ENCODE measurements at places on chromosomes 11 and 22.

DNA sequence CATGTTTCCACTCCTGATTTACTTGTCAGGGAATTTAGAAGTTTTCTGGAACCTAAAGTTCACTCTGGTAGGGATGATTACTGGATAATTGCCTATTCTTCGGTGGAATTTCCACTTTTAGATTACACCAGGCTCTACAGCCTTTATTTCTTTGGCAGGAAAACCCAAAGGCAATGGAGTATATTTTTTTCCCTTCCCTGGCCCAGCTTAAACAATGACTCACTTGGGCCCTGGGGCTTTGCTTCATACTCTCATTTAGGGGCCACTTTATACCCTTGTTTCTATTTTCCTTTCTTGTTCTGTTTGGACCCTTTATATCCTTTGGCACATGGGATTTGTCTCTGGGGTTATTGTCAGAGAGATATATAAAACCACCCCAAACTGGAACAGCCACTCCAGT lies 114.7 kb downstream of the CSTPP1 start:
- no peaks in the 10 kb centered on the region for H3K27me3 ChIP-seq
- no peak for DNase-seq
- no peak overlapping the region for H3K4me3 ChIP-seq
- no peaks in the 10 kb centered on the region for H3K36me3 ChIP-seq

DNA sequence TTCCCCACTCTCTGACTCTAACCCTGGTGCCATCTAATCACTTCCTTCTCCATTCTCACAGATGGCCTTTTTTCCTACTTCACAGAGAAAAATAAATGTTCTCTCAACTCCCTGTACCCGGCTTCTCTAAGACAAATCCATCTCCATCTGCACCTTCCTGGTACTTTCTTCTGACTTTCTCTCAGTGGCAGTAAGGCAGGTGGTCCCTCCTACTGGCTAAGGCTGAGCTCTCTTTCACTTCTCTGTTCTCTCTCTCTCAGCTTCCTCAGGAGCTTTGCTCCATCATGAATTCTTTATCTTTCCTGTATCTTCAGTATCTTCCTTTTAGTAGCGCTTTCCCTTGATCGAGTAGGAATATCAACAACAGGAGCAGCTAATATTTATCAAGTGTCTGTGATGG lies 421.6 kb downstream of the TMEM135 start:
- H3K4me1 ChIP-seq = no peaks in the 10 kb centered on the region
- no peaks in the 10 kb centered on the region for H3K36me3 ChIP-seq
- H3K4me3 ChIP-seq = no peak overlapping the region
- no peak for DNase-seq
- no peaks in the 10 kb centered on the region for H3K27me3 ChIP-seq
- no peak overlapping the region for H3K27ac ChIP-seq

DNA sequence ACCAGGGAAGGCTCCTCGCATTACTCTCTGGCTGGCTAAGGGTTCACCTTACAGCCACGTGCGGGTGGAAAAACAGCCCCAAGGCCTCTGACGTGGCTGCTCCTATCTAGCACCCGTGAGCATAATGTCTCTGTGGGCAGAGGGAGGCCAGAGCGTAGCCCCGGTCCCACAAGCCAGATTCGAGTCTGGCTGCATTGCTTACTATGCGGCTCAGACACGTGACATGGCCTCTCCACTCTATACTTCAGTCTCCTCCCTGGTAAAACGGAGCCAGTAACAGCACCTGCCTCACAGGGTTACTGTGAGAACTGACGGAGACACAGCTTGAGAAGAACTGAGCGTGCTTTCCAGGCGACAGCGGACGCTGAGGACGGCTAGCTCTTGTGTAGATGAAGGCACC lies 105.8 kb upstream of the BID start:
- H3K36me3 ChIP-seq = peaks cover 61% of the 10 kb centered on the region
- H3K27me3 ChIP-seq = no peaks in the 10 kb centered on the region
- no peaks in the 10 kb centered on the region for H3K4me1 ChIP-seq
- no peak overlapping the region for H3K4me3 ChIP-seq
- H3K27ac ChIP-seq = no peak overlapping the region

GRCh38 chr22:25137577-25138525 lies 61.8 kb upstream of the CRYBB3 start:
- DNase-seq = no peak
- no peak overlapping the region for H3K27ac ChIP-seq
- peaks cover 45% of the 10 kb centered on the region for H3K4me1 ChIP-seq
- H3K27me3 ChIP-seq = no peaks in the 10 kb centered on the region
- no peaks in the 10 kb centered on the region for H3K36me3 ChIP-seq

DNA sequence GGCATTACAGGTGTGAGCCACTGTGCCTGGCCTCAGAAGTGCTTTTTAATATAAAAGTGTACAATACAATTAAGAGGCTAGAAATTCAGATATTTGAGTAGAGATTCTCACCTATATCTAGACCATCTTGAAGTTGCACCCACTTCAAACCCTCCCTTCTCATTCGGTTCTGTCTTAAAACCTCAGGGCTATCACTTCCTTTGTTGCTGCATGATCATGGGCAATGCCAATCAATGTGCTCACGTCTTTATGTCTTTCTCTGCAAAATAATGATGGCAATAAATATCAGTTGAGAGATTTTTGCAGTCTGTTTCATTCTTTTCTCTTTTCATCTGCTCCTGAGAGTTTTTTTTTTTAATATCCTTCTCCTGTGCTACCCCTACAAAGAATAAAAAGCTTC lies 9.3 kb upstream of the NUP160 start:
- no peak overlapping the region for H3K27ac ChIP-seq
- H3K4me1 ChIP-seq = peaks cover 11% of the 10 kb centered on the region
- no peaks in the 10 kb centered on the region for H3K27me3 ChIP-seq

DNA sequence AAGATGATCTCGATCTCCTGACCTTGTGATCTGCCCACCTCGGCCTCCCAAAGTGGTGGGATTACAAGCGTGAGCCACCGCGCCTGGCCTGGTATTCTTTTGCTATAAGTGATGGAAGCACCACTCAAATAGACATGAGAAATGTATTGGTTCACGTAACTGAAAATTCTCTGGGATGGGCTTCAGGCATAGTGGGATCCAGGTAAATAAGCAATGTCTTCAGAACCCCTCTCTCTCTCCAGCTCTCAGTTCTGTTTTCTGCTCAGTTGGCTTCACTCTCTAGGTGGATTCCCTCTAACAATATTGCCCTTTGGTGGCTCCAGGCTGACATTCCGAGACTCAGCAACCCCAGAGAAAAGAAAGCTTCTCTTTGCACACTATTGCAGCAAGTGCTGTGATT lies 889 bp upstream of the LHFPL7 start:
- H3K4me1 ChIP-seq = no peaks in the 10 kb centered on the region
- DNase-seq = no peak
- H3K4me3 ChIP-seq = no peak overlapping the region
- no peaks in the 10 kb centered on the region for H3K36me3 ChIP-seq

DNA sequence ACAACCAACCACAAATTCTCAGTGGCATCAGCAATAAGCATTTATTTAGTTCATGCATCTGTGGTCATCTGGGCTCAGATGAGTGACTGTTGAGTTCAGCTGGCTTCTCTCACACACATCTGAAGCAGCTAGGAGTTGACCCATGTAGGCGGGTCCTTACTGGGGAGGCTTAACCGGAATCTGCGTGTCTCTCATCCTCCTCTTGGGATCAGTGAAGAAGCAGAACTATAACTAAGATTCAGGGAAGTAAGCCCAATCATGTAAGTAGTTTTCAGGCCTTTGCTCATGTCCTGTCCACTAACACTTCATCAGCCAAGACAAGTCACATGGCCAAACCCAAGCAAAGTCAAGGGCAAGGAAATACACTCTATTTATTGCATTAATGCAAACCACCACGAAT lies 236.2 kb downstream of the C11orf87 start:
- no peak overlapping the region for H3K27ac ChIP-seq
- H3K4me3 ChIP-seq = no peak overlapping the region
- H3K36me3 ChIP-seq = no peaks in the 10 kb centered on the region
- no peaks in the 10 kb centered on the region for H3K27me3 ChIP-seq
- no peaks in the 10 kb centered on the region for H3K4me1 ChIP-seq

DNA sequence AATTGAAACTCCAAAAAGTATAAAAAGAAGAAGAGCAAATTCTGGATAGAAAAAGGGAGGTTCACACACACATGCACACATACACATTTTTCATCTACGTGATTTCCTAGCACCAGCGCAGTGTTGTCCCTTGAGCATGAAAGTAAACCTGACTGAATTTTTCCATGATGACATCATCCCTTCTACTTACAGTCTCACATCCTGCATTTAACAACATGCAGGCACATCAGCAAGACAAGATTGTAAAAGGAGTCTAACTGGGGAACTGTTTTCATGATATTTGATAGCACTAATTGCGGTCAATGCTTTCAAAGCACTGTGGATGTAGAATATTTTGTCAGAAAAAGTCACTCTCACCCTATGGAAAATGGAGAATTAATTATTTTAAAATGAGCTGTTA lies 36.6 kb downstream of the GAS2 start:
- no peaks in the 10 kb centered on the region for H3K36me3 ChIP-seq
- H3K4me3 ChIP-seq = no peak overlapping the region
- no peak for DNase-seq
- no peak overlapping the region for H3K27ac ChIP-seq
- no peaks in the 10 kb centered on the region for H3K4me1 ChIP-seq
- no peaks in the 10 kb centered on the region for H3K27me3 ChIP-seq

DNA sequence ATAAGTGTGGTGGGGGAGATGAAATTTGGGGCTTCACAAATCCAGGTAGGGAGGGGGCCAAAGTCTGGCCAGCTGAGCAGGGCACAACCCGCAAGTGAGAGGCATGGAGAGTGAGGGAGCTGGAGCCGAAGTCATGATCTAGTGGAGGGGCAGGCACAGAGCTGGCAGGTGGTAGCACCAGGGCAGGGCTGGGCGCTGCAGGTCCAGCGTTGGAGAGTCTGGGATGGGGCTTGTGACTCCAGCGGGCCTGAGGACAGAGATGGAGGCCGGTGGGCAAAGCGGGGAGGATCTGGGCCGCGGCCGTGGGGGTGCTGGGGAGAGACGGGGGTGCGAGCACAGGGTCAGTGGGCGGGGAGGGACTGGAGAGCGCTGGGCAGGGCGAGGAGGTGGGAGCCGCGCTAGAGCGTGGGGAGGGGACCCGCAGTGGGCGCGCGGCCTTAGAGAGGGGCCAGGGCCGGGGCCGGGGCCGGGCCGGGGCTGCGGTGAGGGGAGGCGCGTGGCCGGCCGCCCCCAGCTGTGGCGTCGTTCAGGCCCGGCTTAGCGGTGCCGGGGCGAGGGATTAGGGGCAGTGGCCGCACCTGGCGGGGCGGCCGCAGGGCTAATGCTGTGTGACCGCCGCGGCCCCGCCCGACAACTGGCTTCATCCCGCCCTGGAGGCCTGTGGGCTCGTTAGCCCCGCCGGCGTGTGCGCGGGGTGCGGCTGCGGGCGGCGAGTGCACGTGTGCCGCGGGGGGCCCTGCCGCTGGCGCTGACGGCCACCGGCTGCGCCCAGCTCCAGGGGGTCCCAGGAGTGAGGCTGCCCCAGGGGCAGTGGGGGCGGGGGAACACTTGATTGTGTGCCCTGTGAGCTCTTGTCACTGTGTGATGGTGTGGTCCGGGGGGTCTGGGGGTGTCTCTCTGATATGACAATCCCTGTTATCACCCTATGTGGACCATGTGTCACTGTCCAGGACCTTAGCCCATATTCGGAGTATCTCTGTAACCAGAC lies 23.6 kb upstream of the MYOD1 start:
- H3K27ac ChIP-seq = no peak overlapping the region
- peaks cover 8% of the 10 kb centered on the region for H3K27me3 ChIP-seq
- no peaks in the 10 kb centered on the region for H3K4me1 ChIP-seq
- H3K4me3 ChIP-seq = peak overlapping the region; percentile 21
- DNase-seq = no peak

- H3K4me3 ChIP-seq = no peak overlapping the region
- no peaks in the 10 kb centered on the region for H3K4me1 ChIP-seq
- no peaks in the 10 kb centered on the region for H3K27me3 ChIP-seq
Observed at GRCh38 chr11:100308202-100308601, 378.9 kb upstream of the ARHGAP42 start.

DNA sequence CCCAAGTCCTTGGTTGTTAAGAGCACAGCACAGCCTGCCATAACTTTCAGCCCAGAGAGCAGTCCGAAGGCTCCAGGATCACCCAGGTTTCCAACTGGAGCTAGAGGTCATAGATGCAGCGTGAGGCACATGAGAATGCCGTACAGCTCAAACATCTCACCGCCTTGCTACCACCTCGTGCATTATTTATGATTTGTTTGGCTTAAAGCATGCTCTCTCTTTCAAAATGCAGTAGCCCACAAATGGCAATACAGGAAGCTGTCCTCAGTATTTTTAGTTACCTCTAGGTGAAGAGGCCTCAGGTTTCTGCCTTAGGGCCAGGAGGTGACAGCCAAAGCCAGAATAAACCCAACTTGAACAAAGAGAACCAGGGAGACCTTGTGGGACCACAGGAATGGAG lies 14.4 kb downstream of the SCN3B start:
- H3K36me3 ChIP-seq = no peaks in the 10 kb centered on the region
- no peak for DNase-seq
- no peak overlapping the region for H3K27ac ChIP-seq

DNA sequence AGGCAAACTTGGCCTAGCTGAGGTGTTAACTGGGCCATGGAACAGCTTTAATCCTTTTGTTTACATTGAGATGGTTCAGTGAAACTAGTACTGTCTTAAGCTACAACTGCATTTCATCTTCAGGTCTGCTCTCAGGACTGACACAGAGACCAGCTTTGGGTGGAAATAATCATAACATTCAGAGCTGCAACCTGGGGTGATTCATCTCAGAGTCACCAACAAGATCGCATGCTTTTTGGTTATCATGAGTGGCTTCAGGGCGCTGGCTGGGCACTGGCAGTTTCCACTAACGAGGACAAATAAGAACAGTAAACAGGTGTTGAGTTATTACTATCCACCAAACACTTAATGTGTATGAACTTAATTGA lies 60.9 kb upstream of the PAX6 start:
- no peak for DNase-seq
- H3K4me3 ChIP-seq = no peak overlapping the region
- no peak overlapping the region for H3K27ac ChIP-seq
- H3K4me1 ChIP-seq = no peaks in the 10 kb centered on the region
- H3K36me3 ChIP-seq = no peaks in the 10 kb centered on the region

GRCh38 chr11:19380375-19380774 lies 139.6 kb upstream of the E2F8 start:
- H3K36me3 ChIP-seq = no peaks in the 10 kb centered on the region
- no peak overlapping the region for H3K4me3 ChIP-seq
- no peaks in the 10 kb centered on the region for H3K27me3 ChIP-seq
- peak; percentile 69 for DNase-seq
- no peak overlapping the region for H3K27ac ChIP-seq

- no peaks in the 10 kb centered on the region for H3K4me1 ChIP-seq
- no peaks in the 10 kb centered on the region for H3K27me3 ChIP-seq
- H3K4me3 ChIP-seq = no peak overlapping the region
- no peak for DNase-seq
- no peaks in the 10 kb centered on the region for H3K36me3 ChIP-seq
- peak overlapping the region; percentile 45 for H3K27ac ChIP-seq
Observed at GRCh38 chr11:130829920-130830511, 86.3 kb downstream of the SNX19 start.

- H3K4me1 ChIP-seq = no peaks in the 10 kb centered on the region
- no peaks in the 10 kb centered on the region for H3K27me3 ChIP-seq
Observed at GRCh38 chr11:103970701-103971249, 65.7 kb upstream of the DDI1 start.

- H3K36me3 ChIP-seq = no peaks in the 10 kb centered on the region
- peak overlapping the region; percentile 19 for H3K27ac ChIP-seq
- peaks cover 15% of the 10 kb centered on the region for H3K4me1 ChIP-seq
Observed at GRCh38 chr11:36427079-36427478, 83.0 kb downstream of the TRAF6 start.

All from right atrium auricular region (tissue), 2 donors.